Psoas muscle (tissue), 8 donors: ENCODE measurements at places on chromosomes 2 and 18.

DNA sequence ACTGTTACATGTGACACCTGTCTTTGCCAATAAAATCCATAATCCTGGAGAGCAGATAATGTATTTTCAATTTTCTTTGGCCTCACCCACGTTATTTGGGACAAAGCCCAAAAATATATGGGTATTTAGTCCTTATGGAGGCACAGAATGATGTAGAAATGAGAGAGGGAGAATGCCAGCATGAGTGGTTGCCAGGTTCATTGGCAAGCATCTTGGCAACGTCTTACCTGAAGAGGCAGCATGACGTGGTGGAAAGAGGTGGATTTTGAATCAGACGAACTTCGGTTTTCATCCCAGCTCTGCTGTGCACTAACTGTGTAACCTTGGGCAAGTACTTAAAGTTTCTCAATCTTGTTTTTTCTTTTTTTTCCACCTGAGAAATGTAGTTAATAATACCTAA, 969.6 kb upstream of the PIK3C3 start:
- no peak for DNase-seq

GRCh38 chr18:13501543-13501887, 224.8 kb downstream of the FAM210A start:
- no peak for DNase-seq

- DNase-seq, result no peak
Measured at GRCh38 chr2:118223511-118223991, 135.3 kb downstream of the INSIG2 start.

DNA sequence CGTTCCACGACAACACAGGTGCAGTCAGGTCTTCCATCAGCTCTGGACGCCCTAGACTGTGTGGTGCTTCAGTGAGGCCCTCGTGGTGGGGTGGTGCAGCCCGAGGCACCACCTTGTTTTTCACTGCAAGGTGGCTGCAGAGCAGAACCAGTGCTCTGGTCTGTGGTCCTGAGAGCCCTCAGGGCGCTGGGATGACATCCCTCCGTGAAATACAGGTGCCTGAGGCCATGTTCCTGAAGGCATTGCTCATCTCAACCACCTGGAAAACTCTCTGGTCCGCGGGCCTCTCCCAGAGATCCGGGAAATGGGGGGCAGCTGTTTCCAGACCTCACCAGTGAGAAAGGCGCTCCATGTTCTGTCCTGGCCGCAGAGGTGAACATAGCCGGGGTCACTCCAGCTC, 119.2 kb downstream of the ACOXL start:
- DNase-seq, result no peak

DNA sequence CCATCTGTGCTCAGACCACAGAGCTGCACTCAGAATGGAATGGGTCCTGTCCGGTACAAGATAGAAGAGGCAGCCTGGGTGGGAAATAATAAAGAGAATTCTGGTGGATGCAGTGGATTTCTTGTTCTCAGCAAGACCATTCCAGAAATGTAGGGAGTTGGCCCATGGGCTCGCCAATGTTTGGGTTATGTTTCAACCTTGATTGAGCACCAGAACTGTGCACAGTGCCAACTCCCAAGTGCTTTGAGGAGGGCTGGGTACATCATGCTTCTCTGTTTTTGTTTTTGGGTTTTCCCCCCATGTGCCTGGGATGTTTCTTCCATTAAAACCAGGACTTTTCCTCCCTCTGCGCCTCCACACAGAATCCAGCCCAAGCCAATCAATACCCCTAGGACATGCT, 304.1 kb downstream of the TNS1 start:
- DNase-seq, result no peak
